ENCODE measurements at places on chromosomes 12 and 14. TPM values are rescaled to one million over a fixed set of nuclear protein-coding genes. Genes with fewer than 3 reads are reported as not detected.

Gene PHETA1
- 2.5 TPM for total RNA-seq

Gene BRI3BP
- total RNA-seq: 5.5 TPM

DNA sequence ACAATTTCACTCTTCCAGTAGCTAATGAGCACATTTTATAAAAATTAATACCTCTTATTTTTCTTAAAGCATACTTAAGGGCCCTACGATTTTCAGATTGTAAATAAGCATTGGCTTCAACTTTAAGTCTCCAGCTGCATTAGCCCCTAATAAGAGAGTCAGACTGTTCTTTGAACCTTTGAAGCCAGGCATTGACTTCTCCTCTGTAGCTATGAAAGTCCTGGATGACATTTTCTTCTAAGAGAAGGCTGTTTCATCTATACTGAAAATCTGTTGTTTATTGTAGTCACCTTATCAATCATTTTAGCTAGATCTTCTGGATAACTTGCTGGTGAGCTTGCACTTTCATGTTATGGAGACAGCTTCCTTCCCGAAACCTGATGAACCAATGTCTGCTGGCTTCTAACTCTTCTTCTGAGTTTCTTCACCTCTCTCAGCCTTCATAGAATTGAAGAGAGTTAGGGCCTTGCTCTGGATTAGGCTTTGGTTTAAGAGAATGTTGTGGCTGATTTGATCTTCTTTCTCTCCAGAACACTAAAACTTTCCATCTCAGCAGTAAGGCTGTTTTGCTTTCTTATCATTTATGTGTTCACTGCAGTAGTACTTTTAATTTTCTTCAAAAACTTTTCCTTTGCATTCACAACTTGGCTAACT lies 377.1 kb upstream of the RGS6 start:
- no peak for DNase-seq

- DNase-seq: no peak
Measured at GRCh38 chr14:59333668-59334067, 131.5 kb downstream of the GPR135 start.

DNA sequence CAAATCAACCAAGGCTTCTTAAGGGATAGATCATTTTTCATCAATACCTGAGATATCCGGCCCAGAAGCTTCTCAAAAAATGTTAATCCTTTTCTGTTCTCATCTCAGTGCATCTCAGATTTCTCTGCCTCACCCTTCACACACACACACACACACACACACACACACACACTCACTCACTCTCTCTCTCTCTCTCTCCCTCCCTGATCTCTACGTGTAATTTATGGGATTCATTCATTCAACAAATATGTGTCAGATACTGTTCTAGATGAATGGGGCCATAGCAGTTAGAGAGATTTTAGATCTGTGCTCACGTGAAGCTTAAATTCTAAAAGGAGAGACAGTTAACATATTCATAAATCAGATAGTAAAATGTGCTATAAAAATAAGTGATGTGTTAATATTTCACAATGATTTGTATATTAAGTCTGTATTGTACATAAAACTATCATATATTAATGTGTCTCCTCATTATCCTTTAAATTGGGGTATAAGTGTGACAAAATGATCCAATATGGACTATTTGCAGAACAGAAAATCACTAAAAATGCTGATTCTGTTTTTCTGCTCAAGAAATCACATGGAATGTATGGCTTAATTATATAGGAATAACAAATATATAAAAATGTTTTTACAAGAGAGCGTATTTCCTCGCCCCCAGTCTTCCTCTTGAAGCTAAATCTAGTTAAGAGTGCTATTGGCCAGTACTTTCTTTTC lies 7.3 kb upstream of the FRMD6 start:
- DNase-seq: no peak

Data from urinary bladder (tissue), 4 donors.